ENCODE measurements at places on chromosomes 7 and 10.

DNA sequence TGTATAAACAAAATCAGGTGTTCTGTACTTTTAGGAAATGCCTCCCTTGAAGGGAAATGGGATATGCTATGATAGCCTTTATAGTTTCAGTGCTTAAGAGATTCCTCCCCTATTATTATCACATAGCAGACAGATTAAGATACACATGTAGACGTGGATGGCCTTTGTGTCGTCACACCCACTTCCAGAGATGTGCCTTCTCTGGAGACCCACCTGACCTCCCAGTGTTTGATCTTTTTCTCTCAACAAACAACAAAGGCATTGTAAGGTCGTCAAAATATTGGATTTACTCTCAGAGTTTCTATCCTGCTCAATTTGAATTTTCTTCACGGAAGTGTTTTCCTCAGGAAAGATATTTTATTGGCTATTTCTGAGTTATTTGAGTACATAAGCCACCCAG, 25.7 kb upstream of the C1GALT1 start:
- no peak for DNase-seq

DNA sequence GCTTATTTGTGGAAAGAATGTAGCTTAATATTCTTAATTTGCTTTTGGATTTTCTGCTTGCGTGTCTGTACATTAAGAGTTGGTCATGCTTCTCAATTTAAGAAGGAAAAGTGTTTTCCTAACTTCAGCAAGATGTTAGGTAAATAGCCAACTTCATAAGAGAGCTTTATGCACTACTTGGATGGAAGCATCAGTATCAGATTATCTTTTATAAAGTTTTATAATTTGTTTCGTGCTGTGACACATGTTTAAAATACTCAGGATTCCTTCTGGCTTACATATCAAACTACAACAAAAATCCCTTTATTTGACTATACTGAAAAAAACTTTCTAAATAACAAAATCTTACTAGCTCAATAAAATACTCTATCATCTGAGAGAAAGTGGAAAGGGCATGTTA, 34.8 kb upstream of the AGR2 start:
- DNase-seq, result no peak

GRCh38 chr10:18100669-18101068, 39.6 kb upstream of the CACNB2 start:
- DNase-seq, result no peak

- DNase-seq, result no peak
These were observed 201.8 kb downstream of the NSUN6 start for GRCh38 chr10:18449611-18450026.

GRCh38 chr10:91409069-91409868, 875 bp upstream of the HECTD2 start:
- peak; percentile 14 for DNase-seq

GRCh38 chr7:47285860-47286491, 295.9 kb downstream of the TNS3 start:
- DNase-seq, result no peak

GRCh38 chr10:95848841-95849240, 58.9 kb upstream of the CC2D2B start:
- no peak for DNase-seq

- DNase-seq, result no peak
These were observed 508.9 kb downstream of the RPS24 start for GRCh38 chr10:78542521-78542920.

DNA sequence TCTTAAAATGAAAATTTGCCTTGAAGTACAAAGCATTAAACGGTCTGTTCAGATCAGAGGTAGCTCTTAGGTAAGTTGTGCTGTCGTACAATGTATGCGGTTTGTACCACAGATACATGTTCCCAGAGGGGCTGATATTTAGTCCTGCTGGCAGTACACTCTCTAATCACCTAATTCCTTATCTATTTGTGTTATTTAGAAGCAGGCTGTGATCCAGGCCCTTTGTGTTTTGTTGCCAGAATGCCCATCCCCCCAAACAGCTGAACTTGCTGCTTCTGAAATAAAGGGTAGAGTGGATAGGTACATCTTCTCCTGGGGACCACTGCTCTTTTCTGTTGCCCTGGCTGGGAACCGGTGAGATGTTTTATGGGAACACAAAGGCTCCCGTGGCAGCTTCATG, 84.5 kb downstream of the SND1 start:
- DNase-seq, result no peak

DNA sequence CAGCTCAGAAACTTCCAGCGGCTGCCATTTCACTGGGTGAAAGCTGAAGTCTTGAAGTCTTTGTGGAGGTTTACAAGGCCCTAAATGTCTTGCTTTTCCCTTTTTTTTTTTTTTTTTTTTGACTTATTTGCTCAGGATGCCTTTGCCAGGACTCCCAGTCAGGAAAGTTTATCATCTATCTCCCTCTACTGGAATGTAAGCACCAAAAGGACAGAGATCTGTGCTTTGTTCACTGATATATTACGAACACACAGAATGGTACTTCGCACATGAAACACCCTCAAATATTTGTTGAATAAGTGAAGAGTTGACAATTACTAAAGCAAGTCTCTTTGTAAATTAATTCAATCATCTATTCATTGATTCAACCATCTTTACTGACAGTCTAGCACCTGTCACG, 23.2 kb downstream of the ABCB4 start:
- DNase-seq, result no peak

GRCh38 chr7:129757991-129758390, 146.5 kb downstream of the NRF1 start:
- no peak for DNase-seq

DNA sequence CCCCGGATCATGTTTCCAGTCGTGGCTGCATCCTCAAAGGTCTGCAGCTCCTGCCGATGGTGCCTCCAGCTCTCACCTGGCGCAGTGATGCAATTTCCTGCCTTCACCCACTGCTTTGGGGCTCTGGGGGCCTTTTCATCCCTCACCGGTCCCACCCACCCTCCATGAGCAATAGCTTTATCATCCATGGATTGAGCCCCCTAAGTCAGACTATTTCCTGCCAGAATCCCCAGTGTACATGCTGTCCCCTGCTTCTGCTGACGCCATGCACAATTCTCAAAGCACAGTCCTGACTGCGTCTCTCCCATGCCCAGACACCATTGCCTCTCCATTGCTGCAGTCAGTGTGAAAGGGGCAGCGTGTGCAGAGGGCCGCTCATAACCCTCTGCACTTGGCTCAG, 49.7 kb downstream of the FAM241B start:
- no peak for DNase-seq

GRCh38 chr10:21432266-21432665, 93.2 kb downstream of the SKIDA1 start:
- DNase-seq, result no peak

- no peak for DNase-seq
These were observed 49.4 kb downstream of the AKR1D1 start for GRCh38 chr7:138125598-138126111.

DNA sequence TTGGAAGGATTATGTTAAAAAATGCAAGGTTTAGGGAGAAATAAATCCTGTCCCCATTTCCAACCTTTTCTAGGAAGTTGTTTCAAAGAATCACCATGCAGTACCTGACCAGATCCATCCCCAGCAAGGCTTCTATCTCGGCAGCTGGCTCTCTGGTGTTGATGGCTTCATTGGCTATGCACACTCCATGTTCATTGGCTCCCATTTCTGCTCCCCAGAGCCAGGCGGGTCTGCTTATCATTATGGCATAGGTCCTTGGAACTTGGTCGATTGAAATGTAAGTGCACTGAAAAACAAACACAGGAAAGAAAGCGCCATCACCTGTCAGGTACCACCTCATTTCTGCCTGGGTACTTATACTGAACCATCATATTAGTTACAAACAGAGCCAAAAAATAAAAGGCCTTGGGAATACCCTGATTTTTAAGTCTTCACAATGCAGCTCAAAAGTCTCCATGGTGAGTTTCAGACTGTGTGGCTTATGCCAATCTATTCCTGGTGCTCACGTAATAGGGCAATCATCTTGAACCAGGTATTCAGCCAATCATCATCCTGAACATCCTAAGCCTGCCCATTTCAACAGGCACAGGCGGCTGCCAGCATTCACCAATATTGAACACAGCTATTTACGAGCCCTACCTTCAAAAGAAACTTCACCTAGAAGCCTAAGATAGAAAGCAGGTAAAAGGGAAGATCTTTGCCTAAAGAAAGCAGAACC, 34.4 kb downstream of the SCRN1 start:
- no peak for DNase-seq

GRCh38 chr7:44216019-44216418, 15.2 kb downstream of the YKT6 start:
- DNase-seq, result no peak

DNA sequence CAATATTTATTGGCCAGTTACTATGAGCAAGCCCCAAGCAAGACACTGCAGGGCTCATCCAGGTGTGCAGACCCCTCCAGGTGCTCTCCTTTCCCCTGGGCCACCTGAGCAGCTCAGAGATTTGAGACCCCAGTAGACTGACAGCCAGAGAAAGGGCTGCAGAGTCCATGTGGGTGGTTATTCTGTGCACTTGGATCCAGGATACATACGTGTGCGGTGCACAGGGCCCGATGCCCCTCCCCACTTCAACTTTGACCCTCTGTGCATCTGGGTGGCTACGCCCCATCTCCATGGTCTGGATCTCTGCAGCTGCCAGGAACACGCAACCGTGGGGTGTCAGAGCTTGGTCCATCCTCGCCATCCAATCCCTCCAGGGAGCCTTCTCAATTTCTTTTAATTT, 72.9 kb downstream of the MKI67 start:
- DNase-seq, result no peak

DNA sequence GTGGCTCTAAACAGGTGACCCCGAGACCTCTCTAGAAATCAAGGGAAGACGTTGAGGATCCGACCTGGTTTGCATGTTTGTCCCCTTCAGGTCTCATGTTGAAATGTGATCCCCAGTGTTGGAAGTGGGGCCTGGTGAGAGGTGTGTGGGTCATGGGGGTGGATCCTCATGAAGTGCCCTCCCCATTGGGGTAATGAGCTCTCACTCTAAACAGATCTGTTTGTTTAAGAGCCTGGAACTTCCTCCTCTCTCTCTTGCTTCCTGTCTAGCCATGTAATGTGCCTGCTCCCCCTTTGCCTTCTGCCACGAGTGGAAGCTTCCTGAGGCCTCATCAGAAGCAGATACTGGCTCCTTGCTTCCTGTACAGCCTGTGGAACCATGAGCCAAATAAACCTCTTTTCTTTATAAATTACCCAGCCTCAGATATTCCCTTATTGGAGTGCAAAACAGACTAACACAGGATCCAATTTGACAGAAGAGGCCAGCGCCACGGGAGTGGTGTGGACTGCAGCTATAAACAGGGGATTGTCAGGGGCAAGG, 10.8 kb upstream of the POLM start:
- DNase-seq, result no peak

DNA sequence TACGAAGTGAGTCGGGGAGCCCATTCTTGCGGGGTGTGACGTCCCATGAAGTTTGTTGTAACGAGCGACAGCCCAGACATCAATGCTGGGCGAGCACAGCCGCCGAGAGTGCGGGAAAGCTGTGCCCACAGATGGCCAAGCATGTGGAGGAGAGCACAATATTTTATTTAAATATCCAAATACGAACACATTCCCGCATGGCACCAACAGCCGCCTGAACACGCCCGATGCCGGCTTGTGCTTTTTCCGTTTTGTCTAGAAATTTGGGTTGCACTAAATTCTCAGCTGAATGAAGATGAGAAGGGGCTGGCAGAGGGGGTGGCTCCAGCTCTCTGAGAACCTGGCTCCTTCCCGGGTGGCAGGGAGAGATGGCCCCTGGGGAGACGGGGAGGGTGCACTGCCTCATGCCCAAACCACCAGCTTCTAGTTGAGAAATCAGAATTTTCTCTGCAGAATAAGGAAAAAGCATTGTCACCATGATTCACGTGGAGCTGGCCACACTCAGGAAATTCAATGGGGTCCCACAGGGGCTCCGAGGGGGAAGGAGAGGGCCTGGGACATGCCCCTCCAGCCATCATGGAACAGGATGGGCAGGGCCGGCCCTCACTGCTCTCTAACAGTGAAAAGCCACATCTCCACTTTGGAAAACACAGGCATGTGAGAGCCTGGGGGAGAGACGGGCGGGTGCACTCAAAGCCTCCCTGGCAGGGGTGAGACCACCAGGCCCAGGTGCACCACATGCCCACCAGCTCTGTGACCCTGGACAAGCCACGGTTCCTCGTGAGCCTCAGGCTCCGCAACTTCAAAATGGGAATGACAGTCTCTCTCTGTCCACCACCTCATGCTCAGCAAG, 48.3 kb downstream of the EBF3 start:
- no peak for DNase-seq

GRCh38 chr10:131094527-131095312, 216.8 kb downstream of the TCERG1L start:
- no peak for DNase-seq

- no peak for DNase-seq
These were observed 101.2 kb upstream of the PARD3 start for GRCh38 chr10:34916314-34916713.

DNA sequence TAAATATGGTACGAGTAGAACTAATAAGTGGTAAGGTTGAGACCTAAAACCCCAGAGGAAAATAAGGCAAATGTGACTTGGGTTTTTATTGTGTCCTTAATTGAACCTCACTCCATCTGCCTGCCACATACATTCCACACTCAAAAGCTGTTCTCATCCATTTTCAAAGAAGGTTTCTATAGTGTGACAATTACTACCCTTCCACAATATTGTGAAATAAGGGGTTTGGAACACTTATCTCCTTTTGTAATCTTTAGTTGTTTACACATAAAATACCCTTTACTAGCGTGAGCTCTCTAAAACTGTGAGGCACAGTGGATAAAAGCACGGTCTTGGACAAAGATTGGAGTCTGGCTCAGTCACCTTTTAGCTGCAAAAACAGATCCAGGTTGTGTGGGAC, 166.6 kb downstream of the THSD7A start:
- DNase-seq, result no peak

- peak; percentile 57 for DNase-seq
These were observed 465 bp downstream of the SEPHS1 start for GRCh38 chr10:13347500-13348156.

- DNase-seq, result no peak
These were observed 1.2 kb upstream of the TRRAP start for GRCh38 chr7:98877146-98877545.

- DNase-seq, result no peak
These were observed 13.6 kb downstream of the SNX10 start for GRCh38 chr7:26305090-26305868.

- no peak for DNase-seq
These were observed 71.1 kb downstream of the ZRANB1 start for GRCh38 chr10:125012851-125013528.

DNA sequence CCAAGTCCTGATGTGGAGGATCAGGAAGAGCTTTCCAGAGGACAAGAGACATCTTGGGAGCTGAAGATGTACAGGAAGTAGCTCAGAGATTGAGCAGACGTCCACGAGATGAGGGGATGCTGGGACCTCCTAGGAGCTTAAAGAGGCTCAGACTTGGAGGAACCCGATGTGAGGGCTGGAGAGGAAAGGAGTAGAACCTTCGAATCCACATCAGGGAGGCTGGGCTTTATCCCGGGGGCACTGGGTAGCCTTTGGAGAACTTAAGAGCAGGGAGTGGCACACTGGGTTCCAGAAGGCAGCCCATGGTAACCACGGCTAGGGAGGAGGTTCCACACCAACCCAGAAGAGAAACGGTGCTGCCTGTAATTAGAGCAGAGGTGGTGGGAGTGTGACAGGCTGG, 10.8 kb downstream of the PRKCQ start:
- no peak for DNase-seq

- no peak for DNase-seq
These were observed 192.3 kb downstream of the VTI1A start for GRCh38 chr10:112639298-112639697.
